ENCODE measurements at places on chromosomes 16 and 17. TPM values are rescaled to one million over a fixed set of nuclear protein-coding genes. Genes with fewer than 3 reads are reported as not detected.

The GNPTG gene
- total RNA-seq: 104 TPM

- no peak for DNase-seq
Observed at GRCh38 chr17:78315355-78316114, 44.3 kb downstream of the SOCS3 start.

- DNase-seq: no peak
Observed at GRCh38 chr16:26365161-26365940, 673.6 kb downstream of the HS3ST4 start.

DNA sequence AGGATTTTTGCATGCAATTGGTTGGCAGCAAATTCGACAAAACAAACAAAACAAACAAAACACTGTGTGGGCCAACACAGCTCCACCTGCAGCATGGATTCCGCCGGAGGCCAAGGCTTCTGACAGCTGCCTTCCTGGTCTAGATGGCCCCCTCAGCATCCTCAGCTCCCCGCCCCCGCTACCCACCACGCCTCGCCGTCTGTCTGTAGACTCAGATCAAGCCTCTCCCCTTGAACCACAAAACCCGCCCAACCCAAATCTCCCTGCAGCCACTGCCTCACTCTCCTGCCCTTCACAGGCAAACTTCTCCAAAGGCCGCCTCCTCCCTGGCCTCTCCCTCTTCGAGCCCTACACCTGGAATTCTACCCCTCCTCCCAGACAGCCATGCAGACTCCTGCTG, 57.9 kb downstream of the RTN4RL1 start:
- no peak for DNase-seq

GRCh38 chr17:15157051-15157450, 108.1 kb downstream of the PMP22 start:
- DNase-seq: no peak

DNA sequence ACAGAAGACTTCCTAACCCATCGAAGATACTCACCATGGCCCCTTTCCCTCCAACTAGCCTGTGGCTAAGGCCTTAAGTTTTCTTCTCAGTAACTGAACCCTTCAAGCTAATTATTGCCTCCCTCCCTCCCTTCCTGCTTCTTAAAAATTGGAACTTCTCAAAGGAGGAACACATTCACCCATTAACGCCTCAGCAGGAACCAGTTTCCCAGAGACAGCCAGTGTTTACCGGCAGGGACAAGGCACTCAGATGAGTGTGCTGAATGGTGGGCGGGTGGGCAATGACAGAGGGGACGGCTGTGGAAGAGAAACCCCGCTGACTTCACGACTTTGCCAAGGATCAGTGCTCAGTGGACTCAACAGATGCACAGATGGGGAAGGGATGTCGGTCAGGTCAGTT, 20.3 kb downstream of the PITPNA start:
- no peak for DNase-seq

GRCh38 chr16:69839798-69840409, 77.8 kb downstream of the WWP2 start:
- no peak for DNase-seq

GRCh38 chr17:57391857-57392471, 135.6 kb downstream of the MSI2 start:
- no peak for DNase-seq

The OR4D1 gene
- total RNA-seq: not detected

- no peak for DNase-seq
Observed at GRCh38 chr17:9839433-9839832, 13.7 kb downstream of the GLP2R start.

DNA sequence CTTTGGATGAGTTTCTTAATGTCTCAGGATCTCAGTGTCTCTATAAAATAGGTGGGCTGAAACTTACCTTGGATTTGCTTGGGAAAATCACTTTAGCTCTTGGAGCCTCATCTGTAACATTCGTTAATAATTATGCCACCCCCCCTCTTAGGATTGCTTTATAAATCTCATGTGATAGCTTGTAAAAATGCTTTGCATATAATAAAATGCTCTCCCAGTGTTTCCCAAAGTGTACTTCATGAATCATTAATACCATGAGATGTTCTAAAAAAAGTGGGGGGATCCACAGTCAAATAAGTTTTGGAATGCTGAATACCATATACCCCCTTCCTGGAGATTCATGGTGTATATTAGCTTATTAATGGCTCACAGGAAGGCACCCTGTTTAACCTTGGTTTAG, 5.2 kb downstream of the KRT39 start:
- no peak for DNase-seq

DNA sequence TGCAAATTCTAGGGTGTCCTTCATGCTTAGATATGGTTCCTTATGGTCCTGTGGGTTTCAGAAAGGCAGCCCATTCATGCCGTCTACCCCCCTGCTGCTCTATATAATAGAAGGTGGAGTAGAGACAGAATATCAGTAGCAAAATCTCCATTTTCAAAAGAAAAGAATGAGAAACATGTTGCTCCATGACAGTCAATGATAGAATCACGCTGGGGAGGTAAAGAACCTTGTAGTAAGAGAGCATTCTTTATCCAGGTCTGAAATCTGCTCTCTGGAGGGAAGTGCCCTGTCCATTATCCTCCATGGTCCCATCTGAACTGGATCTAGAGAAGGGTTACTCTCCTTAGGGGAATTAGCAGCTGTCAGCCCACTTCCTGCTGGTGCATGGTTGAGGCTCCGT, 272.8 kb downstream of the WWOX start:
- DNase-seq: no peak

- no peak for DNase-seq
Observed at GRCh38 chr17:78048346-78049292, 79.9 kb downstream of the TMC6 start.

Measured in kidney epithelial cell (primary cell).